ENCODE measurements at places on chromosomes 2 and 18. TPM values are rescaled to one million over a fixed set of nuclear protein-coding genes. Genes with fewer than 3 reads are reported as not detected.

LHCGR gene
- not detected for total RNA-seq

KCNF1 gene
- 43.9 TPM for total RNA-seq

NEU4 gene
- total RNA-seq, result 0.25 TPM

AGXT gene
- total RNA-seq, result not detected

PPP4R3B gene
- total RNA-seq, result 30.1 TPM

CAMKMT gene
- 5.9 TPM for total RNA-seq

ACOXL gene
- not detected for total RNA-seq

POTEI gene
- total RNA-seq, result not detected

SULT1C4 gene
- total RNA-seq, result 0.27 TPM

C2orf69 gene
- 7.1 TPM for total RNA-seq

TCF23 gene
- not detected for total RNA-seq

RAD51AP2 gene
- total RNA-seq, result not detected

GALR1 gene
- total RNA-seq, result not detected

PNPT1 gene
- total RNA-seq, result 24.6 TPM

MATN3 gene
- 9.8 TPM for total RNA-seq

KLHL29 gene
- total RNA-seq, result 4.0 TPM

STPG4 gene
- not detected for total RNA-seq

SRD5A2 gene
- total RNA-seq, result not detected

CPLX4 gene
- total RNA-seq, result not detected

KYNU gene
- total RNA-seq, result 252 TPM

EFHD1 gene
- 1.8 TPM for total RNA-seq

MC5R gene
- not detected for total RNA-seq

SCN1A gene
- total RNA-seq, result not detected

INPP4A gene
- total RNA-seq, result 5.8 TPM

MYO3B gene
- total RNA-seq, result not detected

EML4 gene
- total RNA-seq, result 27.7 TPM

POTEJ gene
- not detected for total RNA-seq

RAB31 gene
- total RNA-seq, result 18.2 TPM

CNGA3 gene
- total RNA-seq, result not detected

IL1RL1 gene
- 0.78 TPM for total RNA-seq

MAPRE3 gene
- 11.4 TPM for total RNA-seq

SEH1L gene
- total RNA-seq, result 27.7 TPM

PIEZO2 gene
- total RNA-seq, result 1.3 TPM

OTX1 gene
- total RNA-seq, result 2.4 TPM

SLC35F6 gene
- total RNA-seq, result 30.8 TPM

HOXD8 gene
- total RNA-seq, result 5.1 TPM

VSNL1 gene
- total RNA-seq, result not detected

SERPINB3 gene
- not detected for total RNA-seq

All from A549 treated with ZK216348 at 1 μM for 4 hours (cell line).